ENCODE measurements at places on chromosomes 2 and 18.
A peak's percentile ranks its signal among the peaks of the same experiment; 100 is the strongest.

GRCh38 chr2:41717839-41718238 is 330.0 kb upstream of the PKDCC start:
- DNase-seq = no peak

DNA sequence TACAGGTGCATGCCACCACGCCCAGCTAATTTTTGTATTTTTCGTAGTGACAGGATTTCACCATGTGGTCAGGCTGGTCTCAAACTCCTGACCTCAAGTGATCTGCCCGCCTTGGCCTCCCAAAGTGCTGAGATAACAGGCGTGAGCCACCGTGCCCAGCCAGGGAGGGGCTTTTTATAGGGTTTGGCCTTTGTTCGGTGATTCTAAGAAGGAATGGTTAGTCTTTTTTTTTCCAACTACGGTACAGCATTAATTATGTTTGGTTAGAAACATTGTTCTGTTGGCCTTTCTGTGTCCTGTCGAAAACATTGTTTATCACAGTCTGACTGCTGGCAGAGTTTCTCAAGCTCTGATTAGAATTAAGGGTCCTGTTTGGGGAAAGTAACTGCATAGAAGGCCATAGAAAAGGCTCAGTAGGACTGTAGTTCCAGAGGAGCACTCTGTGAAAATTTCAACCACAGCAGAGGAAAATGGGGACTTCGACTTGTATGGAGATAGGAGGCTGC is 19.3 kb upstream of the SMCHD1 start:
- no peak for DNase-seq

DNA sequence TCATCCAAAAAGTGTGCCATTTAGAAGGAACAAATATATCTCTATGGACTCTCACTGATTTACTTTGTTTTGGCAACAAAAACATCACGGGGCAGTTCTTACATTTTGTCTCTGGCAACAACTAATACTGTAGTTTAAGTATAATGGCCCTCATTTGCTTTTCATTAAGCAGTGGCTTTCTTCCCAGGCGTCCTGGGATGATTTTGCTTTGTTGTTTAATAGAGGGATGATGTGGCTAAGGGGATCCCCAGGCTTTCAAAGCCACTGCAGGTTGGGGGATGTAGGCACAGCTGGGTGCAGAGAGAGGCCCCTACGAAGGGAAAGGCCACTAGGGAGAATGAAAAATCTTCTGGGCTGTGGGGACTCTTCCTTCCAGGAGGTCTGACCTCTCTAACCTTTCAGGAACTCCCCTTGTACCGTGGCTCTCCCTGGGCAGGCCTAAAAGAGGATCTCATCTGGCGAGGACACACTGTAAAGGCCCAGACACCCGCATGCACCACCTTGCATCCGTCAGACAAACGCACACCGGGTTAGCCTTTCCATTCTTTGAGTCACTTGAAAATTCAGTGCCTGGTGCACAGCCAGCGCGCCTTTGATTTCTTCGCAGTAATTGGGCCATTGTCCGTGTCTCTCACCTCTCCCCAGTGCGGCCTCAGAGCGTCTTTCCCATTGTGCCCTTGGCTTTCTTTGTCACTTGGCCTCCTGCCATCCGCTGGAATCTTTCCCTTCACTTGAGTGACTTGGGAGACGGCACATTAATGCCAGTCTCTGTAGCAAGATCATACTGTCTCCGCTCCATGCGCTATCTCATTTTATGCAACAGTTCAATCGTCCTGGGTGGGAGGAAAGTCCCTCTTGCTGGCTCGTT is 40.3 kb upstream of the AFF3 start:
- DNase-seq = no peak

GRCh38 chr2:218970894-218971293 is 11.4 kb downstream of the CDK5R2 start:
- no peak for DNase-seq

GRCh38 chr2:231382116-231382515 is 13.4 kb upstream of the B3GNT7 start:
- DNase-seq = no peak

DNA sequence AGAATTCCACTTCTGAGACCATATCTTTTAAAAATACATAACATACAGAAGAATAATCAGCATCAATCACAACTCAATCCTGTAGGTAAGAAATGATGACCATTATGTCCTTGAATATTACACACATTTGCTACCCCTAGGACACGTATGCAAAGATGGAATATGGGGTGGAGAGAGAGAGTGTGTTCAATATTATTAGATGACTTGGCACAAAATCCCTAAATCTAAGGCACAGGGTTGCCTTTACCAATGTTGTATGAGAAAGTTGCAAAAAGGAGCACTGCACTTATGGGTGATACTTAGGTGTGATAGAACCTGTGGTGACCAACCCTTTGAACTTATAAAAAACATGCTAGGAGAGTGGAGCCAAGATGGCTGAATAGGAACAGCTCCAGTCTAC is 326.2 kb upstream of the FSHR start:
- DNase-seq = no peak

DNA sequence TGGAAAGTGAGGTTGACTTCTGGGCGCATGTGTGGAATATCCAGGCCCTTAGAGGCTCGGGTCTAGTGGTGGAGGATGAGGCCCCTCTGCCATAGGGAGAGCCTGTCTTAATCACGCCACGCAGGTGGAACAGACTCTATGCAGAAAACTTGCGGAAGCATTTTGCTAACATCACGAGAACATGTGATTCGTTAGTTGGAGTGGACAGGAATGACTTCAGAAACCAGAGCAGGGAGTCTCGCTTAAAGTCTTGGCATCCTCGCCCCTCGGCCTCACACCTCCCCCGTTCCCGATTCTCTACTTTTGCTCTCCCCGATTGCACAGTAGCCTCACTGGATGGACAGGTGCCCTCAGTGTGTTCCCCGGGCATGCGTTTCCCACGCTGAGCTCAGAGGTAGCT is 333.4 kb downstream of the GBX2 start:
- no peak for DNase-seq

DNA sequence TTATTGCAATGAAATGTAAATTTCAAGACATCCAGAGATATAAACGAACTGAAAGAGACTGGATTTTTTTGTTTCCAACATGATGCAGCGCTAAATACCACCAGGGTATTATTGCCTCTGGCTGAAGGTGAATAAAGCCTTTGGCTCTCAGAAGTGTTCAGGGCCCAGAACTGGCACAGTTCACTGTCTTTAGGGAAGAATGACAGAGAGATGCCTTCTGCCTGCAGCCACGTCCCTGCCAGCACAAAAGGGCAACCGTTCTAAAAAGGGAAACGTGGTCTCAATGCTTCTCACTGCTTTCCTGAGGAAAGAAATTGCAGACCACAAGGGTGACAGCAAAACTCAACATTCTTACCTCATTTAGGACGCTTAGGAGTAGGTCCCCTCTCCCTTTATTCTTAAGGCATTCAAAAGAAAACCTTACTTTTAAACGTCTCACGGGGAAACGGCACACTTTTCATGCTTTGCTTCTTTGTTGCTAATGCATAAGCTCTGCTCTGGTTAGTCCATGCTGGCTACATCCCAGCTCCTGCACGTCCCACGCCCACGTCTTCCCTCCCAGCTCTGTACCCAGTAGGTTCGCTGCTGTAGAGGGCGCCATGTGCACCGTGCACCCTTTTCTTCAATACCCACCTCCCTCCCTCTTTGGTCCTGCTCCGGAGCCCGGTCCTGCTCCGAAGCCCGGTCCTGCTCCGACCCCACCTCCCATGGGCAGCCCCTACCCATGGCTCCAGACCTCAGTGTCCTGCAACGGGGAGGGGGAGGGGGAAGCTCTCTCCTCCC is 171.0 kb downstream of the HRH4 start:
- DNase-seq = no peak

- no peak for DNase-seq
Observed at GRCh38 chr2:29056452-29056851, 17.9 kb downstream of the PCARE start.

DNA sequence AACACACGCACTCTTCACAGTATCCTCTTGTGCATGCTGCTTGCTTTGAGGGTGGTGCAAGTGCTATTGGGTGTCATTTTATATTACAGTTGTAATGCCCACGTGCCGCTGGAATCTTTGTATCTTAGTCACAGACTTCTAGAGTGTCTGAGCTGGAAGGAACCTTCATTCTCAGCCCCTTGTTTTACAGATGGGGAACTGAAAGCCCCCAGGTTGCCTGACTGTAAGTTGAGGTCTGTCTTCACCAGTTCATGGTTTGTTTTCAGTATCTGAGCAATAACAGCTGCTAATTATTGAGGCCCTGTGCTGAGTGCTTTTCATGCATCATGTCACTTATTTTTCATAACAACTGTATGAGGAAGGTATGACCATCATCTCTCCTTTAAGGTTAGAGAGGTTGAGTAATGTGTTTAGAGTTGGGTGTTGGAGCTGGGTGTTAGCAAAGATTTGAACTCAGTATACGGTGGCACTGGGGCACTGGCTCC is 77.0 kb downstream of the PRKCE start:
- DNase-seq = no peak

- DNase-seq = no peak
Observed at GRCh38 chr2:118183381-118183780, 95.1 kb downstream of the INSIG2 start.

GRCh38 chr2:233801357-233802131 is 23.4 kb downstream of the MROH2A start:
- peak; percentile 63 for DNase-seq

DNA sequence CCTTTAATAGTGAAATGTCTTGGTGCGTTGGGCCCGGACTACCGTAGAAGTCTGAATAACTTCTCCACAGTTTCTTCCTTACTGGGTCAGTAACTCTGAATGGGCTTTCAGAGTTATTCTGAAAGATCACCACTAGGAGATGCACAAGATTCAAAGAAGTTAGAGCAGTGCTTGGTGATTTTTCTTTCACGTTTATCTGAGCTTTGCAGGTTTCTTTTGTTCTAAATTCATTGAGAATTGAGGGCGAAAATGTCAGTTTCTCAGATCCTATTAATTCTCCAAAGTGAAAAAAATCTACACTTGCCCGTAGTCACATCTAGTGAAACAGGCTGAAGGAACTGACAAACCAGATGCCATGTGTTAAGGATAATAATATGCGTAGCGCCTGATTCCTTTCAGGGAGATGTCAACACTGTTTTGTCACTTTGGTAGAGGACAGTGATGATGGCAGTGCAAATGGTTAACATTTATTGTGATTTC is 70.1 kb downstream of the QPCT start:
- DNase-seq = no peak

DNA sequence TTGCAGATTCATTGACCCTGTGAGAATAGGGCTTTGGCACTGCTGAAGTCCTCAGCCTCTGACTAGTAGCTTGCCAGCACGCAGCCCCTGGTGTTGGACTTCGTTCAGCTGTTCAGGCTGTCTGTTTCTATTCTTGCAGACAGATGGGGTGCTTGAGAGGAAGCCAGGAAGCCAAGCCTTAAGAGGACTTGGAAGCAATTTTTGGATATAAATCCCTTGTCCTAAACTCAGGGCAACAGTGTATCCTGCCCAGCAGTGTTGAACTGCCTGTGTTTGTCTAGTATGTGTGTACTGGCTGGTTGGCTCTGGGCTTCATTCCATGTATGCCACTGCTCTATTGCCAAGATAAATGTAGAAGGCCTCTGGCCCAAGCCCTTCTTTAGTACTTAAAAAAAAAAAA is 108.6 kb downstream of the COMMD1 start:
- no peak for DNase-seq

- DNase-seq = no peak
Observed at GRCh38 chr18:80245781-80246444, 1.4 kb downstream of the PARD6G start.

- no peak for DNase-seq
Observed at GRCh38 chr2:227834916-227835650, 21.4 kb downstream of the CCL20 start.

- DNase-seq = no peak
Observed at GRCh38 chr2:152694161-152694661, 23.1 kb downstream of the PRPF40A start.

- no peak for DNase-seq
Observed at GRCh38 chr2:133004623-133005022, 334.6 kb upstream of the LYPD1 start.

DNA sequence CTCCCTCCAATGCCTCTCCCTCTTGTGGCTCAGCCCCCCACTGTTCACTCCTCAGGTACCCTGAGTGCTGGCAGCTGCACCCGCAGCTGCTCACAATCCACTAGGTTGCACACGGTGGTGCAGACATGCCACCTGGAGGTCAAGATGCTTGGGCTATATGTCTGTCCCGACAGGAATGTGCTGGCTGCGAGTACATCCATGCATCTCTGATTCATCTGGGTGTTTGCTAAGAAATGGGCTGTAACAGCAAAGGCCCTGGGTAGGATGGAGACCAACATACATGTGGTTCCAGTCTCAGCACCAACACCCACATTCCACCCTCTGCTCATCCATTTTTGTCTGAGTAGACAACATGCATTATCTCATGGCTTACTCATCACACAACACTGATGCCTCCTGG is 31.3 kb downstream of the ANKMY1 start:
- DNase-seq = no peak

All from dorsolateral prefrontal cortex (tissue), 122 donors.